NCI-H187 treated with DMSO at 0.1 percent for 48 hours (cell line): ENCODE measurements at places on chromosomes 7 and 10.

GRCh38 chr10:8637640-8638039, 583.2 kb downstream of the GATA3 start:
- DNase-seq: no peak

- no peak for DNase-seq
These were observed 10.1 kb upstream of the OPN4 start for GRCh38 chr10:86644152-86644793.

DNA sequence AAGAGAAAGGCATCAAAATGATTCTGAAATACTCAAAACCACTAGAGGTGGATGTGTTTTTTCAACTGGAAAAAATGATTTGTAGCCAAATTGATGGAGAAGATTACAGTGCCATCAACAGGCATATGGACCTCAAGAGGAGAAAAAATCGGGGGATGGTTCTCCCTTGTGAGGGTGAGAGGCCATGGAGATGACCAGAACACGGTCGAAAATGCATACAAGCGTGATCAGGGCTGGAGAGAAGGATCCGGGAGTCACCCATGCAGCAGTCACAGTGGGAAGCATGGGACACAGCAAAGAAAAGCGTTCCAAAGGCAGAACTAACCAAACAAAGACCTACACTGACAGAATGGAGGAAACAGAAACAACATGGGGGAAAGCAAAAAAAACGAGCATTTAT, 80.3 kb downstream of the SLC37A3 start:
- no peak for DNase-seq

GRCh38 chr10:69406302-69406811, 10.4 kb downstream of the TACR2 start:
- DNase-seq: no peak

DNA sequence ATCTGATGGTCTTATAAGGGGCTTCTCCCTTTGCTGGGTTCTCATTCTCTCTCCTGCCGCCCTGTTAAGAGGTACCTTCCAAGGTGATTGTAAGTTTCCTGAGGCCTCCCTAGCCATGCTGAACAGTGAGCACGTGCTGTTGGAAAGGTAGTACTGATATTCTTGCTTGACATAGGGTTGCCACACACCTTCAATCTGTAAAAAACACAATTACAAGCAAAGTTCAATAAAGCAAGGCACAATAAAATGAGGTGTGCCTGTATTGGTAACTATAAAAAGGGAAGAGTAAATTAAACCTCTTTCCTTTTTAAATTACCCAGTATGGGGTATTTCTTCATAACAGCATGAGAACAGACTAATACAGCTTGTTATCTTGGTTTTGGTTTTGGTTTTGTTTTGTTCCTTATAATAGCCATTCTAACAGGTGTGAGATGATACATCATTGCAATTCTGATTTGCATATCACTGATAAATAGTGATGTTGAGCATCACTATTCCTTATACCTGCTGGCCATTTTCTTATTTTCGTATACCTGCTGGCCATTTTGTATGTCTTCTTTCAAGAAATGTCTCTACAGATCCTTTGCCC, 164.9 kb upstream of the TRIM24 start:
- no peak for DNase-seq

DNA sequence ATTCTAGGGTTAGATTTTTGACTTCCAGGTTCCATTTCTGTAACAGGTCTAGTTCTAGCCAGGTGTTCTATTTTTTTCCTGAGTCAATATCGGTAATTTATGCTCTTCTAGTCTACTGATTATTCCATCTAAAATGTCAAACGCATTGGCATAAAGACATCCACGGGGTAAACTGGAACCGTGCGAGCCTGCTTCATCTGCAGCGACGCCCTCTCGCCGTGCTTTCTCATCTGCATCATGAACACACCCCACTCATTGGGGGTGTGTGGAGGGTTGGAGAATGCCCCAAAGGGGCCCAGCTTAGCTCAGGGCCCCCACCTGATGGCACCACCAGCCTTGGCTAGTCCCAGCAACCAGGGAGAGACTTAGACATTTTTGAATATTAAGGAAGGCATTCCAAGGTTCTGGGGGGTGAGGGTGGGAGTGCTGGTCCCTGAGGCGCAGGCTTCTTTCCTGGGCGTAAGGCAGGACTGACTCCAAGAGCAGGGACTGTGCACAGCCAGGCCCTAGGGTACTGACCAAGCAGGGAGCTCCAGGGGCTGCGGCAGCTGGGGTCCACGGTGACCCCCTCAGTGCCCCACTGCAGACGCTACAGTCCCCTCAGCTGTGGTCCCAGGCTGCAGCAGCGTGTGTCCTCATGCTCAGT, 12.9 kb upstream of the CRYGN start:
- DNase-seq: no peak

- no peak for DNase-seq
These were observed 10.7 kb downstream of the DGKI start for GRCh38 chr7:137836113-137836509.

- no peak for DNase-seq
These were observed 19.7 kb downstream of the FOXL3 start for GRCh38 chr7:309586-310228.

- DNase-seq: no peak
These were observed 265.0 kb downstream of the SORCS3 start for GRCh38 chr10:104906112-104906511.

DNA sequence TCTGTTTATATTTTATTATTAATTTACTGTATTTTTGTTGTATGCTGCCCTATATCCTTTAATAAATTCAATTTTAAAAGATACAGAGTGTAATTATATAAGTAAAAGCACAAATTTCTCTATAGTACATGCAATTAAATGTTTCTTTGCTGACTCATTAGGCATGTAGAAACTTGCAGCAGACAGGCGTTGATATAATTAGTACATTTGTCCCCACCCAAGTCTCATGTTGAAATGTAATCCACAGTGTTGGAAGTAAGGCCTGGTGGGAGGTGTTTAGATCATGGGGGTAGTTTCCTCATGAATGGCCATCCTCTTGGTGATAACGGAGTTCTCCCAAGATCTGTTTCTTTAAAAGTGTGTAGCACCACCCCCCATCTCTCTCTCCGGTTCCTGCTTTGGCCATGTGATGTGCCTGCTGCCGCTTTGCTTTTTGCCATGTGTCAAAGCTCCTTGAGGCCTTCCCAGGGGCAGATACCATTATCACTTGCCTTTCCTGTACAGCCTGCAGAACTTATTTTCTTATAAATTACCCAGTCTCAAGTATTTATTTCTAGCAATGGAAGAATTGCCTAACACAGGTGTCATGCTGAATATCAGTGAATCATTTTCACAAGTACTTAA, 63.7 kb downstream of the TSPAN12 start:
- no peak for DNase-seq

- no peak for DNase-seq
These were observed 331.2 kb upstream of the FZD1 start for GRCh38 chr7:90933041-90933440.
